Breast epithelium (tissue), 4 donors: ENCODE measurements at places on chromosomes 5 and 9.

- no peak for DNase-seq
These were observed 48.4 kb downstream of the GALNT10 start for GRCh38 chr5:154238776-154239481.

GRCh38 chr5:15959370-15960164, 220.0 kb downstream of the MARCHF11 start:
- DNase-seq: no peak

DNA sequence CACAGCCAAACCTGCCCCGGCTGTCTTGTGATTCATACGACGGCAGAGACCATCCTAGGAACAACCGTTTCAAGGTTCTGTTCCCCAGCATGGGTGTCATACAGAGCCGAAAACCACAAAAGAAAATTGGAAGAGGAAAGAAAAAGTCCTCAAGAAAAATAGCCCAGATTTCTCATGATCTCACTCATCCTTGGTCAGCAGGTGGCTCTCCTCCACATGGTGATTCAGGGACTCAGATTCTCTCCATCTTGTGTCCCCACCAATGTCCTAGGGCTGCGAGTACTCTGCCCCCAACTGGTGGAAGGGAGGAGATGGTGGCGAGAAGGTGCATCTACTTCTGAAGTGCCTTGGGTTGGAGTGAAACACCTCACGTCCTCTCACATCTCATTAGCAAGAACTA, 25.6 kb downstream of the PDZD2 start:
- no peak for DNase-seq

DNA sequence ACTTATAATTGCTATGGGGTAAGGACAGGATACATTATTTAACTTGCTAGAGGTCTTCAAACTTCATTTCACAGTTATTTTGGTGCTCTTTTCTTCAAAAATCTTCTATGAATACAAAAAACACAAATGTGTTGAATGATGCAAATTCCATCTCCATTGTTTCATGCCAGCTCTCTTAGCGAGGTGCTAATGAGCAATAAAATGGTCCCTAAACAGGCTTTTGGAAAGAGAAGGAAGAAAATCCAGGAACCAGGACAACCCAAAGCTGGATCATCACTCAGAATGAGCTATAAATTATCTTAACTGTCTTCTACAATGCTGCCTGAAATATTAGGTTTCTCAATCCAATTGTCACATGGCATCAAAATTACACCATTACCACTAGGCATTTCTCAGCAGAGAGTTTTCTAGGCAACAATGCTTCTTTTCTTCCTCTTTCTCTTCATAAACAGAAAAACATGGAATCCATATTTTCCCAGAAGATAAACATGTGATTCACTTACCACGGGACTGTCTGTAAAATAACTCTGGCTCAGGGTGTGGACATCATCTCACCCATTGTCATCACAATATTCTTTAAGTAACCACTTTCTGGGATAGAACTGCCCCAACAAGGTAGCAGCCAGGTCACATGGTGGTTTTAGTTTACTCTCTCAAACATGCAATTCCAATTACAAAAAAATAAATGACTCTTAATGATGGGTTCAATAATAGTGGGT, 249.4 kb downstream of the NPR3 start:
- DNase-seq: no peak

DNA sequence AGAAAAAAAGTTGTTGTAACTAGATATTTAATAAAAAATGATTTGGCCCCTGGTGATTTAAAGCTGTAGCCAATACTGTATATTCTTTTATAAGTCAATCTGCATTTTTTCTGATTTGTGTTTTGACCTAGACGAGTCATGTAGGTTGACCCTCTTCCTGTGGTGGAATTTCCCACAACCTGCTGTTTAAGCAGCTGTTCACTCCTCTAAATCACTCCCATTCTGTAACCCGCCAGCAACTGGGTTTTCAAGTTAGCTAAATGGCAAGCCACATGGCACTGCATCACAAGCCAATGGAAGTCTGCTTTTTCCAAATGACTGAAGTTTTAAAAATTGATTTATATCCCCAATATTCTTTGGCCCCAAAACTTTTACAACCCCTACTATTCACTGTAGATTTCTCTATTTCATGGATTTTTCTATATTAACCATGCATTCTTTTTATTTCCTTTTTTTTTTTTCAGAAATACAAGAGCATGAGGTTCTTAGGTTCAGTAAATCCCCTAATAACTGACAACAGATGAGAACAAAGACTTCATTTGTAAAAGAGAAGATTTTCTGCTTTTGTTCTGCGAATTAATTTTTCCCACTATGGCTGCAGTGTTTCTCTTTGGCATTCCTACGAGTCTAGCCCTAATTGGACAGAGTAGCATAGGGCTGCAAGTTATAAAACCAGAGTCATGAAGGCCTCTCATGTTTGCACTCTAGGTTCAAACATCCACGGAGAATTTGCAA, 184.5 kb upstream of the TLE4 start:
- no peak for DNase-seq
